Stimulated activated CD4-positive, alpha-beta T cell treated with anti-CD3 and anti-CD28 coated beads, Interleukin-1b, Interleukin-23, amount 100 ng/mL, for 4 hours (primary cell): ENCODE measurements at places on chromosomes 4 and X.

- DNase-seq = no peak
Observed at GRCh38 chr4:139740531-139741041, 75.0 kb downstream of the MGST2 start.

DNA sequence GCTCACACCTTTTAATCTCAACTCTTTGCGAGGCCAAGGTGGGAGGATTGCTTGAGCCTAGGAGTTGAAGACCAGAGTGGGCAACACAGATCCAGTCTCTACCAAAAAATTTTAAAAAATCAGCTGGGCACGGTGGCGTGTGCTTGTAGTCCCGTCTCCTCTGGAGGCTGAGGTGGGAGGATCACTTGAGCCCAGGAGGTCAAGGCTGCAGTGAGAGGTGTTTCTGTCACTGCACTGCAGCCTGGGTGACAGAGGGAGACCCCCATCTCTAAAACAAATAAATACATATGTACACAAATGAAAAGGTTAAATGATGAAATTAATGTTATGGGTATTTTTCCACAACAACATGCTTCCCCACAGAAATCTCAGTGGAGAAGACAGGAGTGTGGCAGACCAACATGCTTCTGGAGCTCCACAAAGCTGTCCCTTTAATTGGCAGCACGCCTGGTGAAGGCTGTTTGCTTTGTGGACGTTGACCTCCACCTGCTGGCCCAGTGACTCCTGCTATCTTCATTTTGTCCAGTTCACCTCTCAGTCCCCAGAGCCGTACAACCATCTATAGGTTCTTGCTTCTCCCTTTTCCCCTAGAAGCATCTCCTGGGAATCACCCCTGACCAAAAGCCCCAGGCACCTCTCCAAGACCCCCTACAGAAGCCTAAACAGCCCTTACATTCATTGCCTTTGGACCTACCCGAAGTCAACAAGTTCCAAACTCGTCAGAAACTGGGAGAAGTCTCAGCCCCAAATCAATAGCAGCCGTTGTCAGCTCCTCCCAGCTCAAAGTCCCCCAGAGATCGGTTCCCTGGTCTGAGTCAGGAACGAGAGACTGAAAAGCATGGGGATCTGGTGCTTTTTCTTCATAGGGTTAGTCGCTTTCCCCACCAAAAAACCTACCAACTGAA, 36.4 kb upstream of the CD99 start:
- no peak for DNase-seq

GRCh38 chrX:123223859-123224258, 39.8 kb downstream of the GRIA3 start:
- no peak for DNase-seq

DNA sequence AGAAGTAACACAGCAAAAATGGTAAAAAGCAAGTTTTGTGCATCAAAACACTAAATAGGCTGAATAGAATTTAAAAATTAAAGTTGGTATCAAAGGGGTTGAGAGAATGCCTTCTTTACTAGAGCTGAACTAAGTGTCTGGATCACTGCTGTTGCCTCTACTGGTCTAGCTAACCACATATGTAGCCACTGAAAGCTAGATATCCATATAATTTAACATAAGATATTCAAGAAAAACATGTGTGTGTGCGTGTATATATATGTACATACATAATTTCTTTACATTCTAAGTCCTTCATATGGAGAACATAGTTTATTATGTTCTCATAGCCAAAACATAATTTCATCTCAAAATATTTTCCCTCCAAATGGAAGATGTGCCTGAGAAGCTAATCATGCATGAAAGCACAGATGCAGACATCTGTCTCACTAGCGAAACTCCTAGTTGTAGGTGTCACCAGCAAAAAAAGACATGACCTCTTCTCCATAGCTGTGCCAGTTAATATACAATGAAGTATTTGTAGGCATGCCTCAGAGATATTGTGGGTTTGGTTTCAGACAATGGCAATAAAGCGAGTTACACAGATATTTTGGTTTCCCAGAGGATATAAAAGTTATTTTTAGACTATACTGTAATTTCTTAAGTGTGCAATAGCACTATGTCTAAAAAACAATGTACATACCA, 47.3 kb downstream of the PDE5A start:
- DNase-seq = no peak

- DNase-seq = no peak
Observed at GRCh38 chr4:108399610-108400265, 220.6 kb upstream of the RPL34 start.

GRCh38 chrX:50586980-50587379, 116.4 kb upstream of the DGKK start:
- no peak for DNase-seq

DNA sequence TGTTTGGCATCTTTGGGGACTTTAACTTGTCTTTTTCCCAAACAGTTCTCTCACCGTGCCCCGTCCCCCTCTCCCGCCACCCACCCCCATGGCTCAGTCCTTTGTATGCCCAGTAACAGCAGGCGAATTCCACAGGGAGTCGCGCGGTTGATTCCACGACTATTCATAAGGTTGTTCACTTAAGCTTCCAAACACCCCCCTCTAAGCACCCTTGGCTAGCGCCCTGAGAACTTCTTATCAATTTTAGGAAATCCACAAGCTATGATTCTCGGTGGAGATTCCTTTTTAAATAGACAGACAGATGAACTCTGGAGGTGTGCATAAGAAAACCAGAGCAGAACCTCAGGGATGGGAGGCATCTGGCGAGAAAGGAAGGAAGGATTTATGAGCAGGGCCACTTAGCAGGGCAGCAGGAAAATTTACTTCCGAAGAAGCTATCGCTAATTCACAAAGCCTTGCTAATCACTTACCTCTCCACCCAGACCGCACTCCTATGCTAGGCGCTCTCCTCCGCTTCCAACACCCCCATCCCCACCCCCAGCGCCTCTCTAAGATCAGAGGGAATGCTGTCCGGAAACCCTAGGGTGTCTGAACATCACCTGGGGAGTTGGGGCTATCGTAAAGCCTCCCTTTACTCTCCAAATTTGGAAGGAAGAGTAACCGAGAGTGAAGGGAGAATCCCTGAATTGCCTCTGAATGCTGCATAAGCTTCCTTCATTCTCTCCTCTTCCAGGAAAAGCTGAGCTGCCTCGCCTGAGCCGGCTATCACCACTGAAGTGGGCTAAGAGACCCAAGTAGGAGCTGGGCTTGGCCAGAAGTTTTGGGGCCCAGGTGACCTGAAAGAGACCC, 1.7 kb downstream of the UNC5C start:
- no peak for DNase-seq

DNA sequence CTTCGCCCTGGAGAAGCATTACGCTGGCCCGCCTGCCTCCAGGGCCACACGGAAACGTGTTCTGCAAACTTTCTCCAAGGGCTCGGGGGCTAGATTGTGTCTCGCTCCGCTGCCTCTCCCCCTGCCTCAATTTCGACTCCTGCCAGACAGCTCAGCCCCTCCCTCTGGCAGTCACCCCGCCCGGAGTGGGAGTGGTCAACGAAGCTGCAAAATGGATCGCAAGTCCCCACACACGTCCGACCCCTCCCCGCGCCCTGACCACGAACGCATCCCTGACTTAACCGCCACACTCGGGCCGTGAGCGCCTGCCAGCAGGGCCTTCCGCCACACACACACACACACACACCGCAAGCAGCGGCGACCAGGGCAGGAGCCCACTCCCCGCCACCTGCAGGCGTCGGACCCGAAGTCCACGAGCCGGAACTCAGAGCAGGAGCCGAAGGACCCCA, 47.0 kb upstream of the NKAP start:
- DNase-seq = no peak

GRCh38 chr4:167144605-167145004, 89.7 kb downstream of the SPOCK3 start:
- DNase-seq = no peak

- no peak for DNase-seq
Observed at GRCh38 chr4:88628746-88629145, 36.5 kb downstream of the HERC3 start.

- DNase-seq = no peak
Observed at GRCh38 chrX:125202591-125203248, 117.0 kb upstream of the TEX13C start.

DNA sequence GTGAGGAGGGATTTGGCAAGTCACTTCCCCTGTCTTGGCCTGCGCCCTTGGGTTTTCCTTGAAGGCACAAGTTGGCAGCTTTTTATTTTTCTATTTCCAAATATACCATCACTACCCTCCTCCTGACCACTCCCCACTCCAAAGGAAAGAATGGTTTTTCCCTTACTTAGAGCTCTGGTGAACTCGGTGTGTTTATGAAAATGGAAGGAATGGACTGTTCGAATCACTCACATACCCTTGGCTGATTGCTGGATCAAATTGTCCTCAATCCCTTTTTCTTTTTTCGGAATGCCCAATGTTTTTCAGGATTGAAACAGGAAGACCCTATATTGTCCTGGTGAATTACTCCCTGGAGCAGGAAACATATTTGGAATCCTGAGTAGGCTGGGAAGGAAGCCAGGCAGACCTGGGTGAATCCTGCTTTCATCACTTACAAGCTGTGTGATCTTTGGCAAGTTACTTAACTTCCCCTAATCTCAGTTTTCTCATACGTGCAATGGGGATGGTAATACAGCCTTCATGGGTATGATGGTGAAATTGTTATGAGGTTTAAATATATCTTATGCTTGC, 70.7 kb downstream of the RTL5 start:
- no peak for DNase-seq

GRCh38 chrX:136063340-136064079, 78.3 kb downstream of the SLC9A6 start:
- DNase-seq = no peak

- no peak for DNase-seq
Observed at GRCh38 chrX:22338740-22339139, 66.0 kb downstream of the CBLL2 start.

GRCh38 chr4:71553605-71554004, 214.8 kb downstream of the SLC4A4 start:
- no peak for DNase-seq

- no peak for DNase-seq
Observed at GRCh38 chrX:150573702-150574101, 5.3 kb downstream of the MTM1 start.

GRCh38 chrX:127038065-127038464, 218.5 kb downstream of the PRR32 start:
- no peak for DNase-seq

GRCh38 chr4:79920163-79920853, 152.7 kb downstream of the ANTXR2 start:
- DNase-seq = no peak

- DNase-seq = no peak
Observed at GRCh38 chr4:2487632-2488031, 18.7 kb downstream of the RNF4 start.

GRCh38 chr4:76300012-76300411, 6.5 kb upstream of the STBD1 start:
- no peak for DNase-seq
